ENCODE measurements at places on chromosomes 5 and 9.

GRCh38 chr5:158700231-158701006 is 399.3 kb downstream of the EBF1 start:
- DNase-seq, result no peak

DNA sequence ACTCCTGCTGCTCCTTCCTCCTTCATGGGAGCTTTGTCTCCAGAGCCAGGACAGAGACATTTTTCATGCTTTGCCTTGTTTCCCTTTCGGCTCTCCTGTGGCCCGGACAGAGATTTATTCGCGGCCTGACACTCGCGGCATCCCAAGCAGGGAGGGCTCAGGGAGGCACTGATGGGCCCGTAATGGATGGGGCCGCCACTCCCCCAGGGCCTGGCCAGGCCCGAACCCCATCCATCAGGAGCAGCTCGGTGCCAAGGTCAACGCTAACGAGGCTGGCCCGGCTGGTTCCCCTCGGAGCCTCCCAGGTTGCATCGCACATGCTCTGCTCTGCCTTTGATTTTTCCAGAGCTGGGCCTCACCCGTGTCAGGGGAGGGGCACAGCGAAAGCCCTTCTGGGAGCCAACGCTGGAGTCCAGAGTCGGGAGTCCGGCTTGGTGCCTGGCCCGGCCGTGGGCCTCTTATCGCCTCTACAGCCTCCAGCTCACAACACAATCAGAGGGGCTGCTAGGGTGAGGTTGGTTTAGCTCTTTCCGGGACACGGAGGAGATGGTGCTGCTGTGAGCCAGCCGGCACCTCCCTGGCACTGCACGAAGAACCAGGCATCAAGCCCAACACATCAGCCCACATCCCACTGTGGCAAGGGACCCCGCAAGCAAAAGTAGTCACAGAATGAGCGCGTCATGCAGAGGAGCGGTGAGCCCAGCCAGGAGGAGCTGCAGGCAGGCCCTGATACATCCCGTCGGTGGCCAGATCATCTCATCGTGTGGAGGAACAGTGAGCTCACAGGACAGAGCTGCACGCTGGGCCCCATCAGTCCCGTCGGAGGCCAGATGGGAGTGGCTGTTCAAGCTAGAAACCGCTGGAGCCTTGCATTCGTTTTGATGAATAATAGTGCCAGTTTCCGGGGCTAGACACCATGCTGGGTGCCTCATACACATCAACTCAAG is 72.2 kb upstream of the BARHL1 start:
- no peak for DNase-seq

DNA sequence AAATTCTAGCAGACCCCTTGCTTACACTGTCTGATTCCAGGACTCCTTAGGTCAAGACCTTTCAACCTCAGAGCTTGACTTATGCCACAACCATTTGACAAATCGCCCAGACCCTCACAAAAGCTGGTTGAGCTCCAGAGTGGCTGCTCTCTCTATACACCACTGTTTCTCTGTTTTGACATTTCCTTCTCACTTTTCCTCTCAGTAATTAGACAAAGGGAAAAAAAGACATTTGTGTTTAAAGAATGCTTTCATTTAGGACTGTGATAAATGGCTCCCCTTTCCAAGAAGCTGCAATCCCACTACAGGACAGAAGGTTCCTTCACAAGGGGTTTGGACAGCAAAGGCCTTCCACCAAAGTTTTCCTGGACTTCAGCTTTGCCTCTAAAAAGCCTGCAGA is 601.3 kb downstream of the NR2F1-AS1 start:
- DNase-seq, result no peak

DNA sequence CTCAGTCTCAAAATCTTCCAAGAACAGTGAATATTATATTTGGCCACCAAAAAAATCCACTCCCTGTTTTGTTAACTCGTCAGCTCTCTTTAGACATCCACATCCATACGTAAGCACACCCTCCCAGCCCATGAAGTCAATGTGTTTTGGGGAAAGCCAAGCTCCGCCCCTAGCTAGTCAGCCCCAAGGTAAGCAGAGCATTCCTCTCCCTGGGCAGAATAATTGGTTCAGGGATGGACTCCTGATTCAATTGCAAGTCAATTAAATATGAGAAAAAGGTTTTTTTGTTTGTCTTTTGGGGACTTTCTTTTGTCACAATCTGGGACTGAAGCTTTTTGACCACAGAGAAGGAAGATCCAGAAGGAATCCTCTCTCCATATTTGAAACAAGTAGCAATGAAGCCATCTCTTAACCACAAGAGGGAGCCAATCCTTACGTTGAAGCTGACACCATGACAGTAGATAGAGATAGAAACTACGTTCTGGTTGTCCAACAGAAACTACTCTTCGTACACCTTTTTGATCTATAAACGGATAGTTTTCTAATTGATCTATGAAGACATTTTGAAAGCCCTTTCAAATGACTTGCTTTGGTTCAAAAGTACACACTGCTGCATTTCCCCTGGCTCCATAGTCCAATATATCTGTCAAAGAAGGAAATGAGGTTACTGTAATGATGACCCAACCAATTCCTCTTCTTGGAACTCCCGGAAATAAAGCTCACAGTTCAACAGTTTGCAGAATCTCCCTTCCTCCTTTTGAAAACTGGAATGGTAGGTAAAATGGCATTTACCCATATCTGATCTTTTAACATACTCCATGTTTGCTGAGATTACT is 166.4 kb downstream of the TLE1 start:
- DNase-seq, result no peak

DNA sequence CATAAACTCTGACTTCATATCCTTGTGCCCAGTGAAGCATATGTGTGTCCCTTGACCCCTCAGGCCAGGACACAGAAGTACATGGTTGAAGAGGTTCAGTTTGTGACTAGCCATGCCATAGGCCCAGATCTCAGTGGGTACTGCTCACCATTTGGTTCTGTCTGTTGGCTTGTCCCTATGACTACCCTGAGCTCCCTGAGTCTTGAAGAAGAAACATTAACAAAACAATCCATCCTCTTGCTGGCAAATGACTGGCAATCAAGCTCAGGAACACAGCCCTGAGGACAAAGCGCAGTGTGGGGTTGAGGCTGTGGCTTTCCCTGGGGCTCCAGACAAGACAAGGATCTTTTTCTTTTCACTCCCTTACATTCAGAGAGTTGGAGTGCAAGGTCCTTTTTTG is 46.3 kb downstream of the TNFAIP8 start:
- DNase-seq, result no peak

DNA sequence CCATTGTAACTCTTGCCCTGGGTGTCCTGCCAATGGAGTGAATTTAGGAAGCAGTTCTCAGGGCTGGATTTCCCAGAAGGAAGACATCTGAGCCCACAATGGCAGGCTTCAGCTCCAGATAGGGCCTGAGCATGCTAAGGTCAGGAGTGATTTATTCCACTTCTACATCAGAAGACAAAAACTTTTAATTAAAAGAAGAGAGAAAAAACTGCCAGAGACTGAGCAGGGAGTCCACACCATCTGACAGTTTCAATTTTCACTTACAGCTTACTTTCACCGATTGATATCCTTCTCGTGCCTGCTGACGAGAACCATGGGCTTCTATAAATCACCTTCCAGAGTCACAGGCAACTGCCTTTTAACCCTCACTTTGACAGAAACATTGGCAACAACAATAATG is 228.3 kb upstream of the BRINP1 start:
- no peak for DNase-seq

DNA sequence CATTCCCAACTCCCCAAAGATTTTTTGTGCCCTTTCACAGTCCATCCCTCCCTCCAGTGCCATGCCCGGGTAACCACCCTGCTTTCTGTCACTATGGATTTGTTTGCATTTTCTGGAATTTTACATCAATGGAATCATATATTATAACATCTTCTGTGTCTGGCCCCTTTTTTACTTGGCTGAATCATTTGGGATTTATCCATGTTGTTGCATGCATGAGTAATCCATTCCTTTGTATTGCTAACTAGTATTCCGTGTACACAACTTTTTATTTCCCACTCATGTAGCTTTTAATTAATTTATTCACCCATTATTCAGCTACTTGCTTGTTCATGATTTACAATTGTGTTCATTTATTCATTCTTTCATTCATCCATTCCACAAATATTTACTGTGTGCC is 94.1 kb downstream of the FGF18 start:
- DNase-seq, result no peak

DNA sequence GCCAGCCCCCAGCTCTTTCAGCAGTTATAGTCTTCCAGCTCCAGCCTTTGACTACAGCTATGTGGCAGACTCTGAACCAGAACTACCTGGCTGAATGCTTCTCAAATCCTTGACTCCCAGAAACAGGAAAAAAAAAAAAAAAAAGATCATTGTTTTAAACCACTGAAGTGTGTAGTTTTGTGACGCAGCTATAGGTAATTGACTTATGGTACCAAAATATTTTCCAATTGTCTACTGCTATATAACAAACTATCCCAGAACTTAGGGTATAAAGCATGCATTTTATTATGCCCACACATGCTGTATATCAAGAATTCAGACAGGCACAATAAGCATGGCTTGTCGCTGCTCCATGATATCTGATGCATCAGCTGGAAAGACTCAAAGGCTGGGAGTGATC is 127.1 kb upstream of the POC5 start:
- no peak for DNase-seq

DNA sequence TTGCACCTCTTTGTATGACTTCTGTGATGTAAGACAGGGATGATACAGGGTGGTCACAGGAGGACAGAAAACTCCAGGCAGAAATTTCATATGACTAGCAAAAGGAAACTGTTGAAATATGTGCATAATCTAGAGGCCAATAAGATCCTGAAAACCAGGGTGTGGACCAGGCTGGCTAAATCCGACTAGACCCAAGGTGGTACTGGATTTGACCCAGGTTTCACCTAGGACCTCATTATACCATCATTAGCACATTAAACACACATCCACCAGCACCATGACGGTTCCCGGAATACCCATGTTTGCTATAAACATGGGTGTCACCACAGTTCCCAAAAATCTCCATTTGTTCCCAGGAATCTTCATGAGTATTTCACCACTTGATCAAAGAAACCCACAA is 517.1 kb downstream of the ZNF608 start:
- DNase-seq, result no peak

DNA sequence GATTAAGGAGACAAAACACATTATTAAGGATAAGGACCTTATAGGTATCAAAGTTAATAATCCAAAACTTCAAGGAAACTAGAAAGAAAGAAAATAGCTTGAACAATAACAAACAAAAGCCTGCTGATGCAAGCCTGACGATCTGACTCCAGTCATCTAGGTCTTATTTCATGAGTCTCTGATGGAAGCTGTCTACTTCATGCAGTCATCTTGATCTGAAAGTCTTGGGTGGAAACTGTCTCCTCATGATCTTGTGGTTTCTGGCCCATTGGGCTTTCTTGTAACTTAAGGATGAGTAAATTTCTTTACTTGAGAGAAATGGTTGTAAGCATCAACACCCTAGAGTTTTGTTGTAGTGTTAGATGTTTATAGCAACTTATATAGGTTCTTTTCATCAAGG is 20.6 kb upstream of the PSIP1 start:
- DNase-seq, result no peak

DNA sequence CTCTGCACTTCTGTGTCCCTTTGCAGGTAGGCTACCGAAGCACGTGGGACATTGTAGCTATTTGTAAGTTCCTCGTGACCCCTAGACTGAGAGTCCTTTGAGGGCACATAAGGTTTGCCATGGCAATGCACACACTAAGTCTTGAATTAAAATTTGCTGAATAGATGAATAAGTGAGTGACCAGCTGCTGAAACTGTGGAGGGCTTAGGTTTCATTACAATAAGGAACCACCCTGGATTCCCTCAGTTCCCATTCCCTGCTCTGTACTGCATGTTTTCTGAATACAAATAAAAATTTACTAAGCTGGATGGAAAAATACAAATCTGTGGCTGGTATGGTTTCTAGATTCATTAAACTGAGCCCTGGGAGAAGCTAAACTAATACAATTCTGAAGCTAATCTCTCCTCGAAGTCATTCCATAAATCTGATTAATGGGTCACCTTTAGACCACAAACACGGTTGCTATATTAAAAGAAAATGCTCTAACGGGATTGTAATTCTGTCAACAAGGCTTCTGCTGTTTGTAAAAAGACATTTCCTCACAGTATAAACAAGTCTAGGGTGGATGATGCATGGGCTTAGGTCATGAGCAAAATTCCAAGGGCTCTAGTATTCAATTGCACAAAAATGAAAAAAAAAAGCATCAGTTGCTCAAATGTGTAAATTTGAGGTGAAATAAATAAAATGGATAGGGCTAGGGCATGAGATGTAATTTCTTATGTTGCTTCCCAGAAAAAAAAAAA is 172.3 kb downstream of the ATP10B start:
- DNase-seq, result no peak

- DNase-seq, result no peak
These were observed 53.0 kb upstream of the KLF4 start for GRCh38 chr9:107542411-107543157.

DNA sequence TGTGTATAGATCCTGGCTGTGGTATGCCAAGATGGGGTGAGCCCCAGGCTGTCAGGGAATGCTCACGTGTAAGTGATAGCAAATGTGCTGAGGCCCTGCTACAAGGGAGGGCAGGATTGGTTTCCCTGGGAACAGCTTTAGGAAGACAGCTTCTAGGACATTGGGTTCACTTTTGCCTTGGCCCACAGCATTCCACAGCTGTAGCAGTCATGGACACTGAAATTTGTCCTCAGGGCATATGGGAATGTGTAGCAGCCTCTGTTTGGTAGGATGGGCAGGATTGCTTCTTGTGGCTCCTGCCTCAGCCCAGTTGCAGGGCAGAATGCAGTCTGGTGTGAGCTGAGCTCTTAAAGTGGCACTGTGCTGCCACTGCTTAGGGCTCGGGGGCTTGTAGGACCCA is 1061.7 kb upstream of the WWC1 start:
- no peak for DNase-seq

- no peak for DNase-seq
These were observed 35.9 kb downstream of the STOM start for GRCh38 chr9:121333950-121334773.

GRCh38 chr5:138489683-138490061 is 24.4 kb downstream of the EGR1 start:
- DNase-seq, result peak; percentile 30

DNA sequence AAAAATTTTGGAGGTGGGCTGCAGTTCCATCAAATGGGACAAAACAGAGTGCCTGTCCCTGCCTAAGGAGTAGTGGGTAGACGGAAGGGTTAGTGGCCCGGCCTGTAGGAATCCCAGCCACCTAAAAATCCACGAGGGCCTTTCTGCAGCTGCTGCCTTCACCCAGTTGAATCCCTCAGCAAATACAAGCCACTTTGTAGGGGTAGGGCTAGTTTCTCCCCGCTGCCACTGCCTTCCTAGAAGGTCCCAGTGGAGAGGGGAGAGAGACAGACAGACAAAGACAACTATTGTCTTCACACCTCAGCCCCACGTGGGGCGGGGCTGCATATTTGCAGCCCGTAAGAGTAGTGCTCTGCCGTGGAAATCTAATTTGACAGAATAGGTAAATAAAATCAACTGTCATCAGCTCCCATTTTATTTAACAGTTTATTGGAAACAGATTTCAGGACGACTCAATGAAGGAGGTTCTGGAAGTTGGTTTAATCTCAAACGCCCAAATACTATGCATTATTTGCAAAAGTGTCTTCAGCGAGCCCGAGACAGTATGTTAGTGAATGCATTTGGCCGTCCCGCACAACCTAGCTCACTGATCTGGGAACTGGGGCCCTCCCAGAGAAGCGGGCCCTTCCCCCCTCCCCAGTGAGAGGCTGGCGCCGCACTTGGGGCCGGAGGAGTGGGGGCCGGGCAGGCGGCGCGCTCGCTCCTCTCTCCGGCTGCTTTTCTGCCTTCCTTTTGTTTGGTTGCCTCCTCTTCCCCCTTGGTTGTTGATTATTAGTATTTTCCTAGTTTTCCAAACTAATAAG is 67.6 kb upstream of the TBCA start:
- no peak for DNase-seq

- no peak for DNase-seq
These were observed 2353.8 kb downstream of the MAT2B start for GRCh38 chr5:165859251-165859650.

All from anterior cingulate cortex (tissue), 58 donors.